Suppressor macrophage treated with lipopolysaccharide for 1 hour (primary cell): ENCODE measurements at places on chromosomes 3 and 15.

DNA sequence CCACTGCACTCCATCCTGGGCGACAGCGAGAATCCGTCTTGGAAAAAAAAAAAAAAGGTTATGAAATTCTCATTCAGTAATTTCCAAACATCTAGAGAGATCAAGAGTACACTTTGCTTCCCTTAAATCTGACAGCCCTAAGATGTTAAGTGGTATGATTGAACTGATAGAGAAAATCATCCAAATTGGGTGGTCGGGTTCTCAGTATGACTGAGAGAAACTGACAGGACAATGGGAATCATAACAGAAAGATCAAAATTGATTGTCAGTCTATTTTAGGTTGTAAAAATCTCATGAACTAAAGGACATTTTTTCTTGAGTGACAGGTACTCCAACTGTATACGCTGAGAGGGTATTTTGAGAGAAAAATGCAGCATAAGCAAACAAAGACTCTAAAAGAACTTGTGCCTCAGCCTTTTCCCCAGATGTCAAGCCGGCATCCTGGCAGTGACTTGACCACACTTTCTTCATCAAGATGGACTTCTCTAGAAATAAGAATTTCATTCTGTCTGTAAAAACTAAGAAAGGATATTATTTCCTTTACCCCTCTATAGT lies 65.8 kb downstream of the MYO5A start:
- no peak for DNase-seq

DNA sequence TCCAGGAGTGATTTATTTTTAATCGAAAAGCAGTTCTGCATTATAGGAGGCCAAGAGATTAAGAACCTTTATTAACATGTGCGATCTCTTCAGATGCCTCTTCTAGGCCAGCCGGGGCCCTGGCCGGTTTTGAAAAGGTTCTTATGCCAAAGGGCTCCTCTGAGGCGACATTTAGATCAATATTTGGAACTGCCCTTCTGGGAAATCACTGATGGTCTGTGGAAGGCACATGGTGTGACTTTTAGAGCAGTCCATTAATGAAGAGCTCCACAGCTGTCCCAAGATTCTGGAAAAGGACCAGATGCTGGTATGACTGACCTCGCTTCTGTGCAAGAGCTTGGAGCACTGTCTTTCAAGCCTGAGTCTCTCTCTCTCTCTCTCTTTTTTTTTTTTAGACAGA lies 19.7 kb downstream of the MGLL start:
- no peak for DNase-seq

DNA sequence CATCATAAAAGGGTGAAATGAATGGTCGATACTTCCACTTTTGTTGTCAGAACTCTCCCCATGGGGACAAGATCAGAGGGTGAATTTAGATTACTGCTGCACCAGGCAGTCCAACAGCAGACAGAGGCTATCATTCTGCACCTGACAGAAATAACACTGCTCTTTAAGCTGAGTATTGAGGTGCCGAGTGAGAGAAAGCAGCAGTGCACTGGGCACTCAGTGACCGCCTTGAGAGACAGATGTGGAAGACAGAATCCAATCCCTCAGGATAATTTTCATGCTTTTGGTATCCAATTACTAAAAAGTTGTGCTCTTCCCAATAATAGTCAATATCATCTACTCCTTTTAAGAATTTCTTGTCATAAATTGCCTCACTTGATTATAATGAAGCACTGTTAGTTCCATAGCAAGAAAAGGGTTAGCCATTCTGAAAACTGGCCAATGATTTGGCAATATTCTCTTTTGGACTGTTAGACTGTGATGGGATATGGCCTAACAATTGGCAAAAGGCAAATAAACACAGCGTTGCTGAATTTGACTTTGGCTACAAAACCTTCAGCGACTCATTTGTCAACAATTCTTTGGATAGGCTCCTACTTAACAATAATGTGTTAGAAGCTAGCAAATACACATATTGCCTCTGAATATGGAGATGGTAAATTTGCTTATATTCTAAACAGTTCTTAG lies 5.5 kb downstream of the FGF7 start:
- no peak for DNase-seq

GRCh38 chr15:55277116-55277564 lies 12.5 kb downstream of the RAB27A start:
- peak; percentile 35 for DNase-seq

GRCh38 chr3:39779511-39780230 lies 29.7 kb upstream of the MYRIP start:
- no peak for DNase-seq

GRCh38 chr15:82571722-82572222 lies 31.5 kb upstream of the RPS17 start:
- DNase-seq = peak; percentile 45

GRCh38 chr3:81462921-81463320 lies 298.5 kb downstream of the GBE1 start:
- no peak for DNase-seq

DNA sequence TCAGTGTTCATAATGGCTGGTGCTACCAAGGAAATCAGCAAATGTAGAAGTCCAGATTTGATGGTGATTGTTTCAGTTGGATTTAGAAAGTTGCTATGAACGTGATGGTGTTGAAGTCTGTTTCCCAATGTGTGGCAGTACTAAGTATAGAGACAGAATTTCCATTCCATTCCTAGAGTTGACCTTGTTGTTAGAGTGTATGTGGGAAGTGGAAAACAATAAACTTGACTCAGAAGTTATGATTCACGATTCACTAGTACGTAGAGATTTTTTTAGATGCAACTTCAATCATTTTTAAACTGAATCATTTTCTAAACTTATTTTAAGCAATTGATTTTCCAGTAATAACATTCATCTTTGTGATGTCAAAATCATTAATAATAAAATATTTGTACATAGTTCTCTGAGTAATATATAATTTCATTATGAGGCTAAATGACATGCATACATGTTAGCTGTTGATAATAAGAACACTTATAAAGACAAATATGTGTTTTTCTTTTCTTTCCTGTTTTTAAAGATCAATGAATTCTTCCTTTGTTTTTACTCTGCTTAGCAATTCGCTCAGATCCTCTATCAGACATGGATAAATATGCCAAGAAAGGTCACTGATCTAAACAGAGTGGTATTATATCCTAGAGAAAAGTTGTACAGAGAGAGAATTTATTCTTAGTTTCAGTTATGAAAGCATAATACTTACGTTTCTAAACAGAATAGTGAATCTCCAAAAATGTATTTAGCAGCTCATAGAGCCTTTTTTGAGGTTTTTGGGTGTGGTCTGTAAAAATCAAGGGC lies 108.8 kb upstream of the GPR149 start:
- DNase-seq = peak; percentile 35

GRCh38 chr3:43766672-43767465 lies 76.1 kb downstream of the ABHD5 start:
- DNase-seq = no peak

GRCh38 chr15:74632601-74633000 lies 17.0 kb downstream of the CLK3 start:
- DNase-seq = no peak

DNA sequence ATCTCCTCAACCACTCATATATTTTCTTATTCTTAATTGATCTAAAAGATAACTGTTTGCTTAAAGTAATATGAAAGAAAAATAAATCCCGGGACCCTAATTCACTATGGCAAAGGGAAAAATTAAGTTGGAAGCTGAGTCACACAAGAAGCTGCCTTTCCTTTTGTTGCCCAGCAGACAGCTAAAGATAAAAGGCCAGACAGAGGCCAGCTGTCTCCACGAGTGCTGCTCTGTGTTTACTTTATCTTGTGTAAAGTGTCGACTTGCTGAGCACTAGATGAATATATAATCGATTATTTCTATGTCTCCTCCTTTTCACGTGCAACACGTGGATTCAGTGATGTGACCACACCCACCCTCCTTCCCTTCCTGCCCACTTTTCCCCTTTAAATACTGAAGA lies 52.8 kb upstream of the NSMCE3 start:
- no peak for DNase-seq

DNA sequence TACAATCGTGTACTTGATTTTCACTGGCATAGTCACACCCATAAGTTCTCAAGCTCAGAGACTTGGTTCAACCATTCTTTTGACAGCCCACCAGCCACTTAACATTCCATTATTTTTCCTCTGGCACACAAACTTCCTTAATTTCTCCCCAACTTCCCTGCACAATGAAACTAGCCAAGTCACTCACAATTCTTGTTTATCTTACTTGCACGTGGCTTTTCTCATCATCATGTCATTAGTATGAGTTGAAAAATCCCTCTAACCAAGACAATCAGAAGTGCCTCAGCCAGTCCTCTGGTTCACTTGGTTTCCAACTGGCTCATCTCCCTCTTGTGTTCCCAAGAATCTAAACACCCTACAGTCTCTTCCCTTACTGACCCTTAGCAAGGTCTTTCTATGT lies 110.5 kb upstream of the PTPRG start:
- no peak for DNase-seq

DNA sequence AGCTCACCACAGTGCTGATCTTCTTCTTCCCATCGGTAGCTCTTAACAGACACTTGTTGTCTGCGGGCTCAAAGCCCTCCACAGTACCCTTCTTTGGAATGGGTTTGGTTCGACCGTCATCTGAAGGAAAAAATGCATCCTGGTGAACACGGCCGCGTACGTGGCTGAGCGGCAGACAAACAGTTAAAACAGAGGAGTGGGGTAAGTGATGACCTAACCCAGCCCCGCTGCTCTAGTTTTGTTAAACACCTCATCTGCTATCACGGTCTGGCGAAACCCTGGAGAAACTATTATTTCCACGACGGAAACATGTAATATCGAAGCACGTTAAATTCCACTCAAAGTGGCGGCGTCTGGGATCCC lies 725 bp downstream of the SRP14 start:
- DNase-seq = peak; percentile 42

DNA sequence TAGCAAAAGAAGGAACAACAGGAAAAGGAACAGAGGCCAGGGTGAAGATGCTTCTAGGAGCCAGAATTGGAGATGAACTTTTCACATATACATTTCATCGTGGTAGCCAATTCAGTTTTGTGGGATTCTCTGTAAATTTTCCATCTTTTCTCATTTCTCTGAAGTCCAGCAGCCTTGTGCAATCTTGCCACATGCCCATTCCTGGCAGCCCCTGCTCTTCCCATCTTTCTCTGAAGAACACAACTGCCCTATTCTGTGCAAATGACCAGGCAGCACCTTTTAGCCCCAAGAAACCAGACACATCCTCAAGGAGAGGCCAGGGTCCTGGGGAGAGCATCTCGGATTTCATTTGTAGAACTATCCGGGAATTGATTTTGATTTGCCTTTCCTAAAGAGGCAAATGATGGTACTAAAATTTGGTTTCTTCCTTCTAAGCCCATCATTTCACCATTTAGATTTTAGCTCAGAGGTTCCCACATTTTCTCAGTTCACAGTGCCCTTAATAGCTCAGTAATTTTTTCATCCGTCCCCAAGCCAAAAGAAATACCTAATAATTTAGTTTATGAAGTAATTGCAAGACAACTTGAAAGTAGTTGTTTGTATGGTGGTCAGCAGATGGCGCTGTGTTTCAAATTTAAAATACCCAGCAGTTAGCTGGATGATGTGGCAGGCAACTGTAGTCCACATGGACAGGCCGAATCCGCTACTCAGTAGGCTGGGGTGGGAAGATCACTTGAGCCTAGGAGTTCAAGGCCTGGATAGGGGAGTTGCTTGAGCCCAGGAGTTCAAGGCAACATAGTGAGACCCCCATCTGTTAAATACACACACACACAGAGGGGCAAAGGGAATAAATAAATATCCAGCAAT lies 61.3 kb upstream of the ACKR4 start:
- peak; percentile 74 for DNase-seq

GRCh38 chr3:194139071-194139813 lies 3.3 kb downstream of the HES1 start:
- no peak for DNase-seq

GRCh38 chr15:80891006-80891405 lies 98.6 kb downstream of the MESD start:
- DNase-seq = no peak
